ENCODE measurements at places on chromosomes 13 and 19.

GRCh38 chr19:31810536-31811109 is 461.4 kb upstream of the TSHZ3 start:
- no peak for DNase-seq

GRCh38 chr19:18780081-18780480 is 11.0 kb downstream of the COMP start:
- no peak for DNase-seq

- no peak for DNase-seq
Observed at GRCh38 chr13:99935772-99936171, 35.8 kb downstream of the ZIC5 start.

GRCh38 chr19:51797480-51797879 is 2.5 kb downstream of the FPR3 start:
- DNase-seq = no peak

- no peak for DNase-seq
Observed at GRCh38 chr19:35781650-35782049, 6.3 kb downstream of the ARHGAP33 start.

GRCh38 chr19:40596608-40597328 is 4.4 kb upstream of the LTBP4 start:
- DNase-seq = no peak

- DNase-seq = peak; percentile 22
Observed at GRCh38 chr19:43439032-43439708, 24.5 kb downstream of the TEX101 start.

- DNase-seq = no peak
Observed at GRCh38 chr13:95335667-95336066, 34.4 kb upstream of the ABCC4 start.

DNA sequence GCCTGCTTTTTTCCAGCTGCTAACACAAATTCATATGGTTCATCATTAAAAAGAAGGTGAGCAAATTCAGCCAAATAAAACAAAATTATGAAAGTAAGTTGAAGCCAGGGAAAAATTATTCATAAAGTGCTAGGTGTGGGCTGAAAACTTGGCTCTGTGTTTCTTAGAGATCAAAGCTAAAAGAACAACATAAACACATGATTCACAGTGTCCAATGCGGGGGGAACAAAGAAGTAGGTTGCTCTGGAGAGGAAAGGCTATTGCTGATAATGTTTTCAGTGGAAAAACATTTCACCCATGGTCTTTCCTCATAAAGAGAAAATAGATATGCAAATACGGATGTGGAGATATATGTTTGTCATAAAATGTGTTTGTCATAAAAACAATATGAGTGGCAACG is 1691.5 kb upstream of the SLC10A2 start:
- DNase-seq = no peak

GRCh38 chr13:73074014-73074413 is 15.2 kb downstream of the KLF5 start:
- no peak for DNase-seq

DNA sequence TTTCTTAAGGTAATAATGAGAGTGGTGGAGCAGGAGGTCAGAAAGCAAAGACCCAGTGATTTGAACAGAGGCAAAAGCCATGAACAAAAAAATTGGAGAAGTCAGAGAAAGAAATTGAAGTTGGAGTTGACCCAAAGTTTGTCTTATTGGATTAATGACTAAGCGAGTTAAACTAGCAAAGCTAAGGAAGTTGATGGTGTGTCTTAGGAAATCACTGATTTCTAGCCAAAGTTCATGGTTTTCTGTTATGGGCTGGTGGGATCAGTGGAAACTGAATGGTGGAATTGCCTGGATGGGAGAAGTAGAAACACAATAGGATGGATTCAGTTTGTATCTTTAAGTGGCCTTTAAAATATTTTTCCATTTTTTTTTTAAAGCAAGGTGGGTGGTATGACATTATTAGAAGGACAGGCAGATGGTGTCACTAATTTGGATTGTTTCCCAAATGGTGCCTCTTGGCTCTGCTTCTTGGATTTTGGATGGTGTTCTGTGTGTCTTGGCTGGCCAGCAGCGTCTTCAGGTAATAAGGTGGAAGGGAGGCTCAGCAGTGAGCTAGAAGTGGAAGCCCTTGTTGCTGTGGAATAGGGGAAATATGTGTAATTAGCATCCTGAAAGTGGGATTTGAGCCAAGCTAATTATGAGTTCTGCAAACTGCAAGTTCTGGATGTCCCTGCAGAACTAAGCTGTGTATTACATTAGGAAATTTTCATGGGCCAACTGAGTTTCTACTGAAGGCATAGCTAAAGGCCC is 302.9 kb downstream of the LMO7 start:
- no peak for DNase-seq

- DNase-seq = no peak
Observed at GRCh38 chr13:27257233-27257568, 5.8 kb downstream of the RPL21 start.

DNA sequence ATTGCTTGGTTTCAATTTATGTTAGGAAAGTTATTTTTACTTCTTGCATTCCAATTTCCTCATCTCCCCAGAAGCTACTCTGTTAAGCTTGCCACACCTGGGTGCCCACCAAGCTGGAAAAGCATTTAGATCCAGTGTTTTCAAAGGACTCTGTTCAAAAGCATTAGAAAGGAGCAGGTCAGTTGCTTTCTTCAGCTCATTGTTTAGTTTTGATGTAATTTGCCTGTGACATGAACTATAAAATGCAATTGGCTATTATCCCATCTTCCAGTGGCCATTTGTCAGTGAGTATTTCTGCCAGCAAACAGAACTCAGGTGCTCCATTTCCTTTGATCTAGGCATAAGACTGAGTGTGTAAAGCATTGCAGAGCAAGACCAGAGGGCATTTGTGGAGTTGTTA is 46.7 kb upstream of the RNF113B start:
- DNase-seq = no peak

GRCh38 chr13:36126491-36126890 is 4.7 kb downstream of the DCLK1 start:
- DNase-seq = no peak

DNA sequence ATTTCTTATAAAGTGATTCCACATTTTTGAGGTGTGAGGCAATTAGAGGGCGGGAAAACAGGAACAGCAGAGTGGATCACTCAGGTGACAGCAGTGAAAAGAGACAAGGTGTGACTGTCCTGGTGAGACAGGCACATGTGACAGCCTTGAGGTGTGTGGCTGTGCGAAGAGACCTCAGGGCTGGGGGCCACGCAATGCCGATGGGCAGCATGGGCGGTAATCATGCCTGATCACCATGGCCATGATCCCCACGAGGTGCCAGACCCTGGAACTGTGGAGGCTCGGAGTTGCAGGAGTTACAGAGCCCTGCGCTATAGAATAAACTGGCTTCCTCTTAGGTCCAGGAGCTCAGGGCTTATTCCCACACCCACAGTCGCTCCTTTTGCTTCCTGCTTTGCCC is 2.0 kb downstream of the SPACA6 start:
- no peak for DNase-seq

- no peak for DNase-seq
Observed at GRCh38 chr13:111414341-111414740, 93.9 kb downstream of the TEX29 start.

- no peak for DNase-seq
Observed at GRCh38 chr19:33634361-33635091, 12.8 kb downstream of the CHST8 start.

GRCh38 chr19:9939301-9939913 is 3.1 kb upstream of the OLFM2 start:
- DNase-seq = no peak

DNA sequence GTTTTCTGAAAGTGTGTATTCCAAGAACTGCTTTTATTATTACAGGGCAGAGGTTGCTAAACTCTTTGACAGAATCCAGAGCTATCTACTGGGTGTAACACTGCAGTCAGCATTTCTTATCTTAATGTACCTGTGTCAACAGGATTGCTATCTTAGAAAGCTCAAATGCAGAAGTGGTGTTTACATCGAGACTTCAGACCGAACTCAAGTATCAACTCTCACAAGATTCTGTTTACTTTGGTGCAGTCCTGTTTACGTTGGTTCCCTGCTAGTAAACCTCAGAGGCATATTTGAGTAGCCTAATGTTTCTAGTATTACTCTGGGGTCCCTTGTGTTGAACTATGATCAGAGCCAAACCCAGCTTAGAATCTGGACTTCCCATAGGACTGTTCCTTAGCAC is 20.5 kb downstream of the SLC15A1 start:
- DNase-seq = no peak

GRCh38 chr13:43583321-43583720 is 203.5 kb downstream of the ENOX1 start:
- DNase-seq = no peak

- DNase-seq = no peak
Observed at GRCh38 chr19:29188289-29189032, 24.5 kb downstream of the UQCRFS1 start.

DNA sequence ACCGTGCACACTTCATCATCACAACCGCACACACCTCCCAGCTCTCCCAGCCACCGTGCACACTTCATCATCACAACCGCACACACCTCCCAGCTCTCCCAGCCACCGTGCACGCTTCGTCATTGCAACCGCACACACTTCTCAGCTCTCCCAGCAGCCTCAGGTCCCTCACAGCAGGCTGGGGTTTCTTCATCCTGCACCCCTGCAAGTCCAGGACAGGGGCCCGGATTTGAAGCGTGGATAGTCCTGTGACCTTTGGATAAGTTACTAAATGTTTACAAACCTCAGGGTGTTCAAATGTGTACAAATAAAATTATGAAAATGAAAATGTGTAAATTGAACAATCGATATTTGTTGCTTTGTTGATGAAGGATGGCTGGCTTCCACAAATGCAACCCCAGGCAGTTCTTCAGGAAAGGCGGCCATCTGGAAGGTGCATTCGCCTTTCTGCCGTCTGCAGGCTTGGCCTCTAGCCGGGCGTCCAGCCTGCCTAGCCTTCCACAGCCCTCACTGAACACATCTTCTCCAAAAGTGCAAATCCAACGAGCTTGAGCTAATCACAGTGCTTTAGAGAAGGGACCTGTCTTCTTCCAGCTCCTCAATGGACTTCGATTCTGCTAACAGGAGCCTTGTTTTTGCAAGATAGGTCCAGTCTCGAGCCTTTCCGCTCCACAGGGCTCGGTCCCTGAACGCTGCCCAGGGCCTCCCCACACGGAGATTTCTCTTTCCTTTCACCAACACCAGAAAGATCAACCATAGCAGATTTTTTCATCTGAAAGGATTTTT is 74.2 kb downstream of the SPACA7 start:
- no peak for DNase-seq

- DNase-seq = peak; percentile 59
Observed at GRCh38 chr19:39212375-39212742, 8.3 kb upstream of the SYCN start.

GRCh38 chr13:27280009-27280656 is 9.5 kb downstream of the RASL11A start:
- DNase-seq = no peak

DNA sequence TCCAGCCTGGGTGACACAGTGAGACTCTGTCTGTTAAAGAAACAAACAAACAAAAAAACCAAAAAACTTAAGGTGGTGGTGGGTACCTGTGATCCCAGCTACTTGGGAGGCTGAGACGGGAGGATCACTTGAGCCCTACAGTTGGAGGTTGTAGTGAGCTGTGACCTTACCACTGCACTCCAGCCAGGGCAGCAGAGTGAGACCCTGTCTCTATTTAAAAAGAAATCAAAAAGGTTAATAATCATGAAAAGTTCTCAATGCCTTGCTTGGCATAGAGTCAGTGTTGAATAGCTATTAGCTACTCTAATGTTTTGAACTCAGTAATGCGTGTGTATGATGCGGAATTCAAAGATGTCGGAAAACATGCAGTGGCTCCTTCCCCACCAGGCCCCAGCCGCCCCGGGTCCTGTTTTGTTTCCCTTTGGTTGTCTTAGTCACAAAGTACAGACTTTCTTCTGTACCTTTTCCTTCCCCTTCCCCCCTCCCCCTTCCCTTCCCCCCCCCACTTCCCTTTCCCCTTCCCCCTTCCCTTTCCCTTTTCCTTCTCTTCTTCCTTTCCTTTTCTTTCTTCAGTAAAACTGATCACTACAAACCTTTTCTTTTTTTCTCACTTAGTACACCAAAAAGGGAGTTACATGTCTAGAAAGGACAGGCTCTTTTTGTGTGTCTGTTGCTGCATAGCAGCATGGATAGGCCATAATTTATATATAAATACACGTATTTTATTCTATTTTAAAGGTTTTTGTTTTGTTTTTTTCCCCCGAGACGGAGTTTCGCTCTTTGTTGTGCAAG is 35.2 kb downstream of the DNM2 start:
- DNase-seq = no peak

DNA sequence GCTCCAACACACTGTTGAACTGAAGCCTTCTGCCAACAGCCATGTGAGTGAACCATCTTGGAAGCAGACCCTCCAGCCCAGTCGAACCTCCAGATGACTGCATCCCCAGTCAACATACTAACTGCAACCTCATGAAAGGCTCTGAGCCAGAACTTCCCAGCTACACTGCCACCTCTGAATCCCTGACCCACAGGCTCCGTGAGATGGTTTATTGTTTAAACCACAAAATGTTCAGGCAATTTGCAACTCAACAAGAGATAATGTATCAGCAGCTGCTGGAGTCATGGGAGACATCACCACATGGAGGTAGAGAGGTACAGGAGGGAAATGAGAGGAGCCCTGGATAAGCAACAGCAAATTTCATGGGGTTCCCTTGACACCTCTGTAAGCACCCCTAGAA is 266.4 kb upstream of the NBEA start:
- DNase-seq = no peak

- DNase-seq = no peak
Observed at GRCh38 chr19:40921005-40921897, 39.2 kb upstream of the CYP2A7 start.

- no peak for DNase-seq
Observed at GRCh38 chr13:42964761-42965161, 27.3 kb downstream of the EPSTI1 start.

GRCh38 chr13:20676213-20676612 is 27.3 kb upstream of the IL17D start:
- DNase-seq = no peak

- DNase-seq = no peak
Observed at GRCh38 chr13:48731001-48731658, 77.4 kb downstream of the CYSLTR2 start.

GRCh38 chr19:4730740-4731171 is 7.1 kb upstream of the DPP9 start:
- DNase-seq = peak; percentile 74

DNA sequence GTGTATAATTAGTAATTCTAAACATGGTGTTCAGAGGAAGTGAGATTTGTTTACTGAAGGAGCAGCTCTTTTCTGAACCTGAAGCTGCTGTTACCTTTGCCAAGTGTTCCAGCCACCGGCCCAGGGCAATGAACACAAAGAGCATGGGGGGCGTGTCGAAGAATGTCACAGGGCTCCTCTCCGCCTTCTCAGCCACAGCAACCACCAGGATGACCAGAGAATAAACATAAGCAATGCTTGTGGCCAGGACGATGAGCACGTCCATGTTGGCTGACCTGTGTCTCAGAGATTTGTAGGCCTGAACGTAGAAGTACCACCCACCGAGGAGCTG is 53.1 kb downstream of the ATP7B start:
- no peak for DNase-seq
